ENCODE measurements at places on chromosomes 2 and 18. TPM values are rescaled to one million over a fixed set of nuclear protein-coding genes. Genes with fewer than 3 reads are reported as not detected.

The BOLL gene
- total RNA-seq, result not detected

The NT5C1B gene
- total RNA-seq, result not detected

The SERPINB13 gene
- 34.2 TPM for total RNA-seq

The OTOS gene
- not detected for total RNA-seq

The EHD3 gene
- total RNA-seq, result 2.8 TPM

The TRPM8 gene
- not detected for total RNA-seq

The QPCT gene
- 49.0 TPM for total RNA-seq
